ENCODE measurements at places on chromosomes 1 and 21. TPM values are rescaled to one million over a fixed set of nuclear protein-coding genes. Genes with fewer than 3 reads are reported as not detected.

The TMOD4 gene
- polyA plus RNA-seq = 0.06 TPM

DNA sequence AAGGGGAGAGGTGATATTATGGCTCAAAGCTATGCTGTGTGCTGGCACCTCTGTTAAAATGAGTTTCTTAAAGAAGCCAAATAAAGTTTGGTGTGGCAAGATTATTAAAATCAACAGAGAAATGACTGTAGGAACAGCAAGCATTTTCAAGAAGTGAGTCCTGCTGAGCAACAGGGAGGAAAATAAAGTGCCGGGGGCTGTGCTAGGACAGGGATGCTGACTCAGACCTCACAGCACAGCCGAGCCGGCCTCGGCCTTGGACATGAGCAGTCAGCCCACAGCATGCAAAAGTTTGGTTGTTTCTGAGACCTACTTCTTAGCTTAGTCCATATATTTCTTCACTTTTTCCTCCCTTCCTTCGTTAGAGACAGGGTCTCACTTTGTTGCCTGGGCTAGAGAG, 19.2 kb downstream of the CNIH3 start:
- H3K27me3 ChIP-seq = no peaks in the 10 kb centered on the region
- no peaks in the 10 kb centered on the region for H3K36me3 ChIP-seq
- DNase-seq = no peak
- H3K4me3 ChIP-seq = no peak overlapping the region

DNA sequence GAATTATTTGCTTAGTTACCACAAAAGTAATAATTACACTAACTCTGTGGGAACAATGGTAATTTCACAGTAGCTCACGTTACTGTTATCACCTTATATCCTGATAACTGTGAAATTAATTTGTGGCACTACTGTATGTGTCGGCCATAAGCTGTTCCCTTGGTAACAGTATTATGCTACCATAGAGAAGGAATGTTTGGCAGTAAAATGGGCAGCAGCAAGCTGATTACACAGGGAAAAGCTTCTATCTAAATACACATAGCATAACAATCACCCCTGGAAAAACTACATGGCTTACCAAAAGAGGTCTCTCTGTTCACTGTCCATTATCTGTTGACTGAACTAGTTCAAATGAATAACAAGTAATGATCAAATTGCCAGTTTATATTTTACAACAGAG, 124.1 kb downstream of the DPYD start:
- DNase-seq = no peak
- no peaks in the 10 kb centered on the region for H3K36me3 ChIP-seq
- H3K27ac ChIP-seq = peak overlapping the region; percentile 67
- no peak overlapping the region for H3K4me3 ChIP-seq

DNA sequence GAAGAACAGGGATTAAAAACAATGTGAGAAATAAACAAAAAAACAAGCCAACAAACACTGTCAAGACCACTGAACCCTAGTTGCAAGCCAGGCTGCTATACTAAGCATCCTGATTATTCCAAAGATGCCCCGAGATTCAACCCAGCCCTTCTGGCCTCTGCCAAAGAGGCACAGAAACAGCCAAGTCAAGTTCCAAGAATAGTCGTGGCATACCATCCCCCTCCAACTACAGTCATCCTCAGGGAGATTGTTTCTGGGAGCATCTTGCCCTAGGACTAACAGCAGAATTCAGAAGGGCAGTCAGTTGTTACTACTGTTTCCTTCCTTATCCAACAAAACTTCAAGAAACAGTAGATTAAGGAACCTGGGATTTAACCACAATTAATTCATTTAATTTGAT, 52.3 kb downstream of the ABL2 start:
- peaks cover 20% of the 10 kb centered on the region for H3K4me1 ChIP-seq
- no peaks in the 10 kb centered on the region for H3K27me3 ChIP-seq
- no peaks in the 10 kb centered on the region for H3K36me3 ChIP-seq
- H3K27ac ChIP-seq = peak overlapping the region; percentile 2

DNA sequence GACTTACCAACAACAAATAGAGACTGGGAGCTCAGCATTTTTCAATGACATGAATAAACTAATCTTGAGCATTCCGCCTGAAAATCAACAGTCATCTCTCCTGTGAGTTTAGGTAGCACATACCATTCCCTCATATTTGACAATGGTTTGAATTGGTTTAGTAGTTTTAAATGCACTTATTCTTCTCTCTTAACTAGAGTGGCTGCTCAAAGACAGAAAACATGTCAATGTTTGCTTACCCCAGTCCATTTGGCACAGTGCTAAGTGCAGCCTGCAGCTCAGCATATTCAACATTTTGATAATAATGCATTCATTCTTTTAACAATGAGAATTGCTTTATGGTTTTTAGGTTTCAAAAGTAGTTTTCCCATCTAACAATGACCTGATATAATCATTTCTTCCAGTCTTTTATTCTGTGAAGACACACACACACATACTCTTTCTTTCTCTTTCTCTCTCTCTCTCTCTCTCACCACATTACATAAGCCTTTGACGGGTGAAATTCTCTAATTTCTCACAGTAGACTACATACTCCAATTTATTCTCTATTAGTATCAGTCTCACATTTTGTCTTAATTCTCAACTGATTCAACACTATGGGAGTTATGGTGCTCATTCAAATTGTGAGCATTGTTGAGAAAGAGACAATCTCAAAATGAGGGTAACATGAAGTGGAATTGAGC, 432.3 kb downstream of the LRRIQ3 start:
- H3K4me1 ChIP-seq = no peaks in the 10 kb centered on the region
- no peak overlapping the region for H3K27ac ChIP-seq
- no peaks in the 10 kb centered on the region for H3K36me3 ChIP-seq
- no peak overlapping the region for H3K4me3 ChIP-seq
- no peak for DNase-seq

The RAD54L gene
- polyA plus RNA-seq = 0.35 TPM

GRCh38 chr21:27819299-27819698, 852.4 kb upstream of the ADAMTS5 start:
- H3K4me1 ChIP-seq = no peaks in the 10 kb centered on the region
- no peak overlapping the region for H3K27ac ChIP-seq
- H3K27me3 ChIP-seq = no peaks in the 10 kb centered on the region
- no peaks in the 10 kb centered on the region for H3K36me3 ChIP-seq
- no peak for DNase-seq

DNA sequence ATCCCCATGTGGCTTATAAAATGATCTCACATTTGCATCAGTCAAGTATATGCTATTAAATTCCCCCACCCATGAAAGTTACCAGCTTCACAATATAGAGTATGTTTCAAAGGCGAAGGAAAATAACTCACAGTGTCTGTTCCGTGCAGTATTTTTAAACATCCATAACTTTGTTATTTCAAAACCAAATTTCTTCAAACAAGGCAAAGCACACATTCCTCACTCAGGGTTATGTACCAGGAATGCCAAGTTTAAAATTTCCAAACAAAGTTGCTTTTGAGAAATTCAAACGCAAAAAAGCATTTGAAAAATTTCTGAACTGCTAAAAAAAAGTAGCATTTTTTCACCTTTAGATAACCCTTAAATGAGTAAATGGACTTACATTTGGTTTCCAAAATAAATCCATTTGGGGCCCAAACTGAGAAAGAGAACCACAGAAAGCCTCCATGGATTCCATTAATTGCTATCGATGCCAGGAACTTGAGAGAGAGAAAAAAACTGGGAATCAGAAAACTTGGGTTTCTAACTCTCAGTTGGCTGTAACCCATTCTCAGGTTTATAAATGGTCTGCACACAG, 149.5 kb downstream of the SLC30A10 start:
- DNase-seq = no peak
- H3K4me1 ChIP-seq = no peaks in the 10 kb centered on the region
- H3K4me3 ChIP-seq = no peak overlapping the region

The C1orf94 gene
- 0.01 TPM for polyA plus RNA-seq

The LRRC7 gene
- polyA plus RNA-seq = 0.88 TPM
